ENCODE measurements at places on chromosomes 4 and X.

- DNase-seq = no peak
Measured at GRCh38 chr4:186915816-186916215, 192.2 kb upstream of the FAT1 start.

- no peak for DNase-seq
Measured at GRCh38 chrX:68868902-68869800, 40.3 kb downstream of the EFNB1 start.

DNA sequence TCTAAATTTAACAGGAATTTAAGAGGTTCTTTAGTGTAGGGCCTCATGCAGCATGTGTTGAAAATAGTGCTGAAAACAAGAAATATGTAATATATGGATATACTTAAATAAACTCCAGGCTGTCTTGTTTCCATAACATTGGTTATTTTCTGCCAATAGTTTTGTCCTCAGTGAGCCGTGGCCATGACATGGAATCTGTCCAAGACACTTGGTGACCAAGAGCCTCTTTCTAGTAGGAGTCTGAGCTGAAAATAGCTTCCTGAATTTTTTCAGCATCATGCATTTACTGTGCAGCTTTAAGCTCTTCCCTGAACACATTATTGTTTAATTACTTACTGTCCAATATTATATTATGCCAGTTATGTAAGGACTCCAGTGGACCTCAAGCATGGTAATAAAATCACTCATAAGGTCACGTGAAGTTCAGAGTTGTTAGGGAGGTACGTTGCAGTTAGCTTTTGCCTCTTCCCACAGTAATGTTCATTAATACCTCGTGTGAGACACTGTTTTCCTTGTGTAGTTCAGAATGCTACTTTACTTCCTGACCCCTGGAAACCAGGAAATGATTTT, 488.2 kb downstream of the GRID2 start:
- no peak for DNase-seq

DNA sequence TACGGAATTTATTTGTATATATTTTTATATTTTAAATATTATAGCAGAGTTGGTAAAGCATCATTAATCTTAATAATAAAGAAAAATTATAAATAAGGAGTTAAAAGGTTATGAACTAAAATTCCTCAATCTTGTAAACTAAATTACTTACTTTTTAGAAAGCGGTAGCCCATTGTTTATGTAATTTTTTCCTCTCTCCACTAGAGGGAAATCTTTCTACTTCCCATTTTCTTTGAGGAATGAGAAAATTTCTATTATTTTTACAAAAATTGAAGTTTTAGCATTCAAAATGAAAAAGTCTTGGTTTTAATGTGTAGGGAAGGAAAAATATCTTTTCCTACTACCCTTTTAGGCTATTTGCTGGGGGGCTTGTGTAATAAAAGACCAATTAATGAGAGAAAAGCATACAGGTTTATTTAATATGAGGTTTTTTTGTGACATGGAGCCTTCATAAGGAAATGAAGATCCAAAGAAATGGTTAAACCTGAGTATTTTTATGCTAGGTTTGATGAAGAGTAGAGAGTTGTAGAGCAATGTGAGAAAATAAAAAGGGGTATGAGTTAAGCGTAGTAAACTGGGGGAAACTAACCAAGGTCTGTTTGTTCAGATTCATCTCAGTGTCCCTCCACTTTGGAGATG, 68.7 kb upstream of the ADAD1 start:
- DNase-seq = no peak

- DNase-seq = no peak
Measured at GRCh38 chrX:84205276-84205675, 17.3 kb upstream of the RPS6KA6 start.

- DNase-seq = no peak
Measured at GRCh38 chr4:73406548-73406875, 2.4 kb downstream of the ALB start.

GRCh38 chrX:71586929-71587328, 8.7 kb downstream of the GCNA start:
- no peak for DNase-seq

GRCh38 chr4:109011241-109012026, 248.6 kb upstream of the ETNPPL start:
- no peak for DNase-seq

GRCh38 chrX:131778269-131779218, 234.7 kb downstream of the OR13H1 start:
- no peak for DNase-seq

DNA sequence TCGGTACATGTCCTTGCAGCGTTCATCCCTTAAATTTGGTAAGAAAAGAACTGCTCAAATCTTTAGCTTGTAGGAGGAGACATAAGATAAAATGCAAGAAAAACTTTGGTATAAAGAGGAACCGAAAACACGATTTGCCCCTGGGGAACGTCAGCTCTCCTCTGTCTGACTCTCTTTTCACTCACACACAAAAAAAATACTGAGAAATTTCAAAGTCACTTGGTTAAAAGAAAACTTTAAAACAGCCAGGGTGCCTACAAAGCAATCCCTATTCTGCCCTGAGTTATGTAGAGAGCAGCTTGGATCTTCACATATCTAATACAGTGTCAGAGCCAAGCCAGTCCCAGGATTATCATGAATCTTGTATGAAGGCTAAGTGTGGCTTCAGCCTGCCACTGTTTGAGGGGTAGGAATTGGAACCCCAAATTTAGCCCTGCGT, 248.5 kb upstream of the CXXC4 start:
- no peak for DNase-seq

DNA sequence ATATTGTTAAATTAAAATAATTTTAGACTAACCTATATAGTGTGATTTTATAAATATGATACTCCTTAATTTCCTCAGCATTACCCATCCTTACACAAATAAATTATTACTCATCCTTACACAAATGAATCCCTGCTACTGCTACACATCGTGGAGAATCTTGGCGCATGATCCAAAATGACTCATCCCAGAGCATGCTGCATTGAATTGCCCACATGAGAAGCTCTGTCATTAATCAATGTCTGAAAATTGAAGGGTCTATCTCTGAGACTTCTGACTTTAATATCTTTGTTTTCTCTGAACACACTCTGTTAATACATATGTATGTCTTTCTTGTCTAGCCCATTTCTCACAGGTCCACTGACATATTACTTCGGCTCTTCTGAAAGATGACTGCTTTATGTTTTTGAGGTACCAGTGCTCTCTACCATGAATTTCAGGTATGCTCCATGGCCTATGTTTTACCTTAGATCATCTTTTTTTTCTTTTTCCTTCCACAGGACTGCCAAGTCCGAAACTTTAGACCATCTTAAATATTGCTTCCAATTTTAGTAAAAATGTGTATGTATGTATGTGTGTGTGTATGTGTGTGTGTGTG, 15.7 kb upstream of the DUSP21 start:
- DNase-seq = no peak

DNA sequence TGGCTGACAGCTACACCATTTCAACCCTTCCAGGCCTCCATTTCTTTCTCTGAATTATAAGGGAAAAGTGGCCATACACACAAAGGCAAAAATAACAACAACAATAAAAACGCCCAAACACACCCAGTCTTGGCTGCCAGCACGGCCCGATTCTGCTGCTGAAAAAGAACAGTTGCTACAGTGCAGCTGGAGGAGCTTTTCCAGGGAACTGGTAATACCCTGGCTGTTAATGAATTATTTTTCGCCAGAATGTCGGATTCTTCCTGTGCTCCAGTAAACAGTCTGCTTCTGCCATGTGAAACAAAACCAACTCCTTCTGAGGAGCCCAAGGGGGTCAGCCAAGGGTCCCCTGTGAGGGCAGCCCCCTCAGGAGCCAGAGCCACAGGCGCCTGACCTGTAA, 6.6 kb downstream of the RAI2 start:
- no peak for DNase-seq

DNA sequence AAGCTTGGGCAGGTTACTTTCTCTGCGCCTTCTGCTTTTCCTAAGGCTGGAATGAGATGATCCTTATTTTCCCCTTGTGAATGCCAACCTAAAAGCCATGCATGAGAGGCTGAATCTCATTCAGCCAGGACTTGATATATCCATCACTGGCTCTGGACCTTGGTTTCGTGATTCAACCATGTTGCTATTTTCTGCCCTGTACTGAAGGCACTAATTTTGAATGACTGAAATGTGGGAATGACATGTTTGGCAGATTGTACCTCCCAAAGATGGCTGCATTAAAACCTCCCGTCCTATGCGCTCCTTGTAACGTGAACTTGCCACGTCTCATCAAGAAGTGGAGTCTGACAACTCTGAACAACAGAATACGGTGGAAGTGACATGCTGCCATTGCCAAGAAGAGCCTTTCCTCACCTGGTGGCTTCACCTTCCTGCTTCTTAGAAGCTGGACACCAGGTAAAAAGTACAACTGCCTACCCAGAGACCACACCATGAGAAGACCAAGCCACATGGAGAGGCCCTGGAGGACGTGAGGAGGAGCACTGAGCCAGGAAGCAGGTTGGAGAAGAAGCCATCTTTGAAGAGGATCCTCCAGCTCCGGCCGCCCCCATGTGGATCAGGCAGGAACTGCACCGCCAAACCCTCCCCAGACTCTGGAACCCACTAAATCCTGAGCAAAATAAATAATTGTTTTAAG, 174.5 kb downstream of the NSUN7 start:
- DNase-seq = peak; percentile 56

DNA sequence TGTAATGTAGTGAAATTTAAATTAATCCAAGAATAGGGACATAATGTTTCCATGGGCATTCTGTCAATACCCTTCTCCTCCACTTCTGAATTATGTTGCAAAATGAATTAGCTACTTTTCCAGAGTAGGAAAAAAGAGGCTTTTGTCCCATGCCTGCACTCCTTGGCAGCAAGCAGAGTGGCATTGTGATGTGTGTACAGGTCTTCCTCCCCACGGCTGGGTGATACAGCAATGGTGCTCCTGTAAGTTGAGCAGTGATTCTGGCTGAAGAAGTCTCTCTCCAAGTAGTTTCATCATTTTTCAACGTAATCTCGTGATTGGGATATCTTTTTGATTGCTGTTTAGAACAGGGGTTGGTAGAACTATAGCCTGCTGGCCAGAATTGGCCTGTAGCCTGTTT, 59.9 kb downstream of the KIT start:
- DNase-seq = no peak

DNA sequence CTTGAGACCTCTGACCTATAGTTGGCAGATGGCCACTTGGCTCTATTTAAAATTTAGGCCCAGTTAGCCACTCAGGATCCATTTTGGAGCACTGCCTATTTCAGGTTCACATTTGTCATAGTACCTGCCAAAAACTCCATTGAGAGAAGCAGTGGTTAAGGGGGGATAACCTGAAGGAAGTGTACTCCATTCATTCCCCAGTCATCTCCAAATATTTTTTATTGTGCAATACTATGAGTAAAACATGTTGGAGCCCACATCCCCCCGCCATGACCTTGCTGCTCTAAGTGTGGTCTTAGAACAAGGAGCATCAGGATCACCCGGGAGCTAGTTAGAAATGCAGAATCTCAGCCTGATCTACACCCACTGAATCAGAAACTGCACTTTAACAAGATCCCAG, 21.1 kb downstream of the PLP1 start:
- DNase-seq = no peak

- no peak for DNase-seq
Measured at GRCh38 chrX:40249582-40249981, 151.8 kb upstream of the BCOR start.

GRCh38 chr4:79330720-79331119, 4.9 kb upstream of the NAA11 start:
- DNase-seq = no peak

- DNase-seq = no peak
Measured at GRCh38 chr4:168677879-168678278, 181.0 kb downstream of the PALLD start.

- DNase-seq = peak; percentile 53
Measured at GRCh38 chr4:75724867-75725724, 719 bp downstream of the USO1 start.

- DNase-seq = no peak
Measured at GRCh38 chr4:32163125-32163524, 1443.0 kb downstream of the PCDH7 start.

DNA sequence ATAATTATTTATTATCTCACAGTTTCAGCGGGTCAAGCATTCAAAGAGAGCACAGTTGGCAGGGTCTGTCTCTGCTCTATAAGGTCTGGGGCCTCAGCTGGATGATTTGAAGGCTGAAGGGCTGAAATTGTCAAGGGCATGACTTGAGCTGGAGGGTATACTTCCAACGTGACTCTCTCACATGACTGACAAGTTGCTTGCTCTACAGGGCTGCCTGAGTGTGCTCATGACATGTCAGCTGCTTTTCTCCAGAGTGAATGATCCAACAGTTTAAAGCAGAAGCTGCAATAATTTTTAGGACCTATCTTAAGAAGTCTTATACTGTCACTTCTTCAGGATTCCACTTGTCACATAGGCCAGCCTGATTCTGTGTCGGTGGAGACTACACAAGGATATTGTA, 51.2 kb downstream of the TIGD2 start:
- no peak for DNase-seq

DNA sequence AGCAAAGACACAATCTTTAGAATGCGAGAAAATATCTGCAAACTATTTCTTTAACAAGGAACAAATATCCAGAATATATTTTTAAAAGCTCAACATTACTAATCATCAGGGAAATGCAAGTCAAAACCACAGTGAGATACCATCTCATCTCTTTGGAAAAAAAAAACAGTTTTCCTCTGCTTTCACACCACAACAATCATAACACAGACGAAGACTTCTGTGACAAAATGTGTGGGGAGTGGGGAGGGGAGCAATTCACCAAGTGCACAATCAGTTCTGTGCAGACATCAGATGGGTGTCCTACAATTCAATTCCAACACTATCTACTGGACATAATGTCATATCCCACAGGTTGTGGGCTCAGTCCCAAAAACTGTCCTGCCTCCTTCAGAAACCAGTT, 293.2 kb upstream of the SLC7A11 start:
- DNase-seq = no peak

DNA sequence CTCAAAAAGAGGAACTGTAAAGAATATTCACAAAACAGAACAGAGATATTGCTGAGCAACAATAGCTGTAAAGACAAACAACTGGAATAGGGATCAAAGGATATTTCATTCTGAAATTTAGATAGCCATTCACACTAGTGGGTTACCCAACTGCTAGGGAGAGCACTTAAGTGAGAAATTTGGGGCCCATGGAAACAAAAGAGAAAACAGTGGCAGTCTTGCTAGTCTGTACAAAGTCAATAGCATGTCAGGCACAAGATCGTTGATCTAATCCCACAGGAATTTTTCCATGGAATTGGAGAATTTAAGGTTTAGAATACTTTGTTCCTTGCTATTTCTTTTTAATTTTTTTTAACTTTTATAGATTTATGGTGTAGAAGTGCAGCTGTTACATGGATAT, 467.0 kb downstream of the PCDH18 start:
- DNase-seq = no peak

GRCh38 chr4:147714575-147715401, 17.1 kb upstream of the ARHGAP10 start:
- DNase-seq = no peak

- DNase-seq = no peak
Measured at GRCh38 chr4:84750960-84751283, 168.0 kb downstream of the CDS1 start.

DNA sequence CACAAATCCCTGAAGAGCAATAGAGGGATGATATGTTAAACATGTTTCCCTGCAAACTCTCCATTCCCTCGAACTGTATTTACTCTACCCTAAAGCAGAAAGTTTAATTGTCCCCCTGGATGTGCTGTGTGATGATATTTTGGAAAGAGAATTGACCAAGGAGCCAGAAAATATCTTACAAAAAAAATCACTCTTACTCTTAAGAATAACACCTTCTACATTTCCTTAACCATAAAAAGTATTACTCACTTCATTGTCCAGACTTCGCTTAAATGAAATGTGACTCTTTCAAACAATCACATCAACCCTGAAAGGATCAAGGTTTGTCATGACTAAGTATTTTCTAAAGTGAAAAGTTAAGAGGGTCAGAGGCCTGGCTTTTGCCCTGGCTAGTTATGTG, 49.0 kb upstream of the EGFL6 start:
- DNase-seq = no peak

Data from CD4-positive, alpha-beta T cell treated with Interleukin-10 for 1 hour (primary cell).